ENCODE measurements at places on chromosomes 16 and 17. TPM values are rescaled to one million over a fixed set of nuclear protein-coding genes. Genes with fewer than 3 reads are reported as not detected.

TBX6 gene
- total RNA-seq: 0.89 TPM

MYO15B gene
- 53.8 TPM for total RNA-seq

POLR3K gene
- total RNA-seq: 48.5 TPM

ZG16 gene
- total RNA-seq: not detected

SLFN12L gene
- 106 TPM for total RNA-seq

TMEM100 gene
- total RNA-seq: not detected

GAA gene
- total RNA-seq: 15.1 TPM

All from T-helper 2 cell treated with Interferon-gamma antibody and Interleukin-4, amounts not matched to agents 100 ng/mL and 5 ng/mL, for 36 hours (primary cell).